A172 (cell line): ENCODE measurements at places on chromosomes 16 and 17.

GRCh38 chr17:54426296-54426886, 474.3 kb upstream of the TOM1L1 start:
- DNase-seq, result no peak

GRCh38 chr17:52120465-52120864, 38.0 kb downstream of the CA10 start:
- no peak for DNase-seq

GRCh38 chr17:50093807-50094206, 1.3 kb upstream of the PDK2 start:
- DNase-seq, result no peak

GRCh38 chr16:85465328-85466303, 147.5 kb upstream of the GSE1 start:
- DNase-seq, result peak; percentile 49

DNA sequence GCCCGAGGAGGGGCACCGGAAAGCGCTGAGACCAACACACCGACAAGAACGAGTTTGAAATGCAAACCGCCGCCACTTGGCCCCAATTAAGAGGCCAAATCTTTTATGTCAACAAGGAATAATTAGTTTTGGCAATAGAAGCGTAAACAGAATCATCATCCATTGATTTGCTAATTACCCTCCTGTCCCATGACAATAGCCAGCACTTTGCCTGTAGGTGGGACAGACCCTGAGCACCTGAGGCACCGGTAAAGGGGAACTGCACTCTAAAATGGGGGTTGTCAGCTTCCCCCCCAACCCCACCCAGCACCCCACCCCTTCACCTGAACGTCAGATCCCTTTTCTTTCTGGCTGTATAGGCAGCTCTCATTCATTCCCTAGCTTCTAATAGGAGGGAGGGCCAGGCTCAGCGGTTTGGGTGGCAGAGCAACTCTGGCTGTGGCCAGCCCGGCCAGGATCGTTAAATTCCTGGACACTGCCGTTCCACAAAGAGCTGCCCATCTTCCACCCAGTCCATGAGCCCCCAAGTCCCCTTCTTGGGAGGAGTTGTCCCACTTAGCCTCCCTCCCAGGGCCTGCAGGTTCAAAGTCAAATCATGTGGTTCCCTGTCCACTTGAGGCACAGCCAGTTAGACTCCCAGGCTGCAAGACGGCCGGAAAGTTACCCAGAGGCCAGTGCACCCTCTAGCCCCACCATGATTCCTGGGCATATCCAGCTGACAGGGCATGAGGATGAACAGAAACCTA, 45.8 kb downstream of the WNT3 start:
- DNase-seq, result no peak

GRCh38 chr16:89043636-89044417, 49.8 kb upstream of the ACSF3 start:
- no peak for DNase-seq

DNA sequence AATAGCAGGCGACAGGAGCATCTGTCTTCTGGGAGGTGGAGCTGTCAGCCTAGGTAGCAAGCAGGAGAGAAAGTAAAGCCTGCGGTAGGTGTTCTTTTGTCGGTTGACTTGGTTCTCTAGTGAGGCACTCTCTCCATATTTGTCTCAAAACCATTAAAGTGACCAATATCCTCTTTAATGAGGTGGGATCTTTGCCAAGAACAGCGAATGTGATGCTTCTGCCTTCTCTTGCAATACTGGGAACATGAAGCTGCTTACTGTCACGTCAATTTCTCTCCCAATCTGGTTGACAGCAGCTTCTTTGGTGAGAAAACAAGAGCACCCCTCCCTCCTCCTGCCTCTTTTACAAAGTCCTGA, 176.7 kb downstream of the ABCC12 start:
- no peak for DNase-seq

DNA sequence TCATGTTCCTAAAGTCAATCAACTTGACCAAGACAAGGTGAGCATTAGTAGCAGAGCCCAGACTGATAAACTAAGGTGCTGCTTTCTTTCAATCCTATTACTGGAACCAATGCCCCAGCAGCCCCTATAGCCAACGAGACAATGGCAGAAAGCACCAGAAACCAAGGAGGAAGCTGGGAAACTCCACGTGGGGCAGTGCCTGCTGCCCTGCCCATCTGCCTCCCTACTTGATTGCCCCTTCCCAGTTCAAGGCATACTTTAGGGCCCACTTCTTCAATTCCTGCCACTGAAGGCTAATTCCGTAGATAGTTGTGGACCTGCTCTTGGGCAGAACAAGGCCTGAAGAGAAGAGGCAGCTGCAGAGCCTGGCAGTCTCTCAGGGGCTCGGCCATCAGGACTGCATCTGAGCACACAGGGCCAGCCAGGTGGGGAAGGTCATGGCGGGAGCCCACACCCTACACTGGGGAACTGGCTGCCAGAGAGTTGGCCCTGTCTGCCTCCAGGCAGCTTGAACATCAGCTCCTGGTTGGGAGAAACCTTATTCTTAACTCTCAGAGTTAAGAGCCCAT, 30.9 kb downstream of the WSB1 start:
- DNase-seq, result no peak

GRCh38 chr17:7208027-7208571, 11.5 kb downstream of the DLG4 start:
- no peak for DNase-seq

DNA sequence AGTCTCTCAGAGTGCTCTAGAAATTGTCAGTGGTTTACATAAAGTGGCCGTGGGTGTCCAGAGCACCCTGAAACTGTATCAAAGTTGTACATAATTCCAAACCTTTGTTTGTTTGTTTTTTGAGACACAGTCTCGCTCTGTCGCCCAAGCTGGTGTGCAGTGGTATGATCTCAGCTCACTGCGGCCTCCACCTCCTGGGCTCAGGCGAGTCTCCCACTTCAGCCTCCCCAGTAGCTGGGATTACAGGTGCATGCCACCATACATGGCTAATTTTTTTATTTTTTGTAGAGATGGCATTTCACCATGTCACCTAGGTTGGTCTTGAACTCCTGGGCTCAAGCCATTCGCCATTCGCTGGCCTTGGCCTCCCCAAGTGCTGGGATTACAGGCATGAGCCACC, 24.3 kb upstream of the ADGRG1 start:
- no peak for DNase-seq

GRCh38 chr17:27995554-27995953, 46.9 kb upstream of the NLK start:
- no peak for DNase-seq

DNA sequence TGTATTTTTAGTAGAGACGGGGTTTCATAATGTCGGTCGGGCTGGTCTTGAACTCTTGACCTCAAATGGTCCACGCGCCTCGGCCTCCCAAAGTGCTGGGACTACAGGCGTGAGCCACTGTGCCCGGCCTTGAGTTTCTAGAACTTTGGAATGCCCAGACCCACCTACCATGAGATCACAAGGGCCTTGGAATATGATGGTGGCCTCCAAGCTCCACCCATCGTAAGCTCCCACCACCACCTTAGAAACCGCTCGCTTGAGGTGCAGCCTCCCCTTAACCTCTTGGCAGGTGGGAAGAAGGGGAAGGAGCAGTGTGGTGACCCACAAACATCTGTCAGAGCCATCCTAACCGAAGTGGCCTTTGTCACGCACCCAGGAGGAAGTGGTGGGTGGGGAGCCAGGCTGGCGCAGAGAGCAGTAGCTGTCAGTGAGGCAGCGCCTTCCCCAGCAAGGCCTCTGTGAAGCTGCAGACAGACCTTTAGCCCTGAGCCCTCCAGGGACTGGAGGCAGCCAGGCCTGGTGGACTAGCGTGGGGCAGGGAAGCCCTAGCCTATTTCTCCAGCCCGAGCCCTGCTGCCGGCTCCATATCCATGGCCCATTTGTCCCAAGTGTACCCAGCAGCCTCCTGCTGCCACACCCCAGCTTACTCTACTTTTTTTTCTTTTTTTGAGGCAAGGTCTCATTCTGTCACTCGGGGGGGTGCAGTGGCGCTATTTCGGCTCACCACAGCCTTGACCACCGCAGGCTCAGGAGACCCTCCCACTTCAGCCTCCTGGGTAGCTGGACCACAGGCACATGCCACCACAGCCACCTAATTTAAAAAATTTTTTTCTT, 13.1 kb upstream of the SEPHS2 start:
- no peak for DNase-seq

- DNase-seq, result peak; percentile 21
Measured at GRCh38 chr16:58471209-58471975, 28.6 kb upstream of the NDRG4 start.

DNA sequence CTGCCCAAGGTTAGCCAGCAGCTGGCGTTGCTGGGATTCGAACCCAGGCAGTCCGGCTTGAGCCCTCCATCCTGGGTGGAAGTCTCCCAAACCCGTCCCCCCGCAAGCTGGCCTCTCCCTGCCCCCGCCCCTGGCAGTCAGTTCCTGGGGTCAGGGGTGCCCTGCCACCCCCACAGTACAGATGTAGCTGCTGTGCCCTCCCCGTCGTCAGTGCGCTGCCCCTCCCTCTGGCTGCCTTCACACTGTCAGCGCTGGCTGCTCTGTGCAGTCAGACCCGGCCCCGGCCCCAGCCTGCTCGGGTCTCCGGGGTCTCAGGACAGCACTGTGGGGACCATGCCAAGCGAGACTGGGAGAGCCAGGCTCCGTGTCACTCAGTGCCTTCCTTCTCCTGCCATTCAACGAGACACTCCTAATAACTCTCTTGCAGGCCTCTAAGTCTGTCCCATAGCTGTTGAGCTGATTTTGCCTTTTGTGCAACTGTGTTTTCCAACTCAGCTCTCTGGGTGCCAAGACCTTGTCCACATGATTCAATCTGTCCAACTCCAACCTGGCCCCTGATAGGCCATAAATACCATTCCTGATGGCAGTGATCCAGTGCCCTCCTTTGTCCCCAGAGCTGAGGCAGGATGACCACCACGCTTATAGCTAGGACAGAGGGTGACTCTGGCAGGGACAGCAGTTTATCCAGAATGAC, 55.5 kb upstream of the IL34 start:
- DNase-seq, result no peak

DNA sequence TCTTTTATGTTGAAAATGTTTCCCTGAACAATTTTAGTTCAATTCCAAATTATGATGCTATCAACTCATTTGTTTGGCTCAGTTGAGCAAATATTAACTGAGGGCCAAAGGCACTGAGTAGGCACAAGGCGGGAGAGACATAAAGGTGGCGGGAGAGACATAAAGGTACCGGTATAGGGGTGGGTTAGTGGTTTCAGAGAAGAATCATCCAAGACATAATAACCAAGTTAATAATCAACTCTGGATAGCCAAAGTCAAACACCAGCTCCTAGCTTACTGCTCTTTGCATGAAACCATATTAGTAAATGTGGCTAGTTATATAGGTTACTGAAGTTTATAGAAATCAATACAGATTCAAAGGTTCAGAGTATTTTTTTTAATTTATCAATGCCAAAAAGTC, 91.7 kb downstream of the RPGRIP1L start:
- DNase-seq, result no peak

DNA sequence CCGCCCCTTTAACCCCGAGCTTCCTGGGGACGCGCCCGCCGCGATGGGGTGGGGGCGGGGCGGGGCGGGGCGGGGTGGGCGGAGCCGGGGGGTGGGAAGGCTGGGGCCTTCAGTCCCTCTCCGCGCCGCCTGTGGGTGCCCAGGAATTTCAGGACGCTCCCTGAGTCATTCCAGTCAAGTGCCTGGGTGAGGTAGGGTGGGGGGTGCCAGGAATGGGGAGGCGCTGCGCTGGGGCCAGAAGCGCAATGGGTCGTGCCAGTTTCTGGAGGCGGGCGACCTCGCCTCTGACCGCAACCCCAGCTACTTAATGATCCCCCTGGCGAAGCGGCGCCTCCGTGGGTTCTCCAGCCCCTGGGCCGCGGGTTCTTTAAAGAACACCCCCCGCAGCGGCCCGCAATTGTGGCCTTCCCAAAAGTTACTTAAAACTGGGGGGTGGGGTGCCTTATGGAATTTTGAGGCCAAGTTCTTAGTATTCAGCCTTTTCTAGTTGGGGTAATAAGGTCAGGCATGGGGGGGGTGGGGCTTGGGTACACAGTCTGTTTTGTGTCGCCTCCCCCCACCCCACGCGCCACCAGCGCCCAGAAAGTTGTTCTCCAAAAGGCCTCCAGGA, 826 bp upstream of the GSE1 start:
- peak; percentile 96 for DNase-seq

DNA sequence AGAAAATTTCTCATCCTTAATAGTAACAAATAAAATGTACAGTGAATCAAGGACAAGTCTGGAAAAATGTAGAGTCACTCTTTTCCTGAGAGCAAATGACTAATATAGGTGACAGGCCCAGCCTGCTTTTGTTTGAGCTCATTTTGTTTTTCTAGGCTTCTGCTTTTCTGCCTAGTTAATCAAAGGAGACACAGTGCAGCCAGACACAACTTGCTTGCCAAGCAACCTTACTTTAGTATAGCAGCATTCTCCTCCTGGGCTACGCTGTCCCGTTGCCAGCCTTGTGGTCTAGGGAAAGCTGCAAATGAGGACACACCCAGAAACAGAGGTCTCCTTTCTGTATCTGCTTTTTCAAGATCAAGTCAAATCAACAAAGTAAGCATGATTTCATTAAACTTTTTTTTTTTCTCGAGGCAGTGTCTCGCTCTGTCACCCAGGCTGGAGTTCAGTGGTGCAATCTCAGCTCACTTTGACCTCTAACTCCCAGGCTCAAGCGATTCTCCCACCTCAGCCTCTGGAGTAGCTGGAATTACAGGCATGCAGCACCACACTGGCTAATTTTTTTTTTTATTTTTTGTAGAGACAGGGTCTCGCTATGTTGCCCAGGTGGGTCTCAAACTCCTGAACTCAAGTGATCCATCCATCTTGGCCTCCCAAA, 17.2 kb downstream of the GINS3 start:
- DNase-seq, result peak; percentile 92

GRCh38 chr16:50862818-50863643, 121.1 kb downstream of the CYLD start:
- DNase-seq, result no peak

DNA sequence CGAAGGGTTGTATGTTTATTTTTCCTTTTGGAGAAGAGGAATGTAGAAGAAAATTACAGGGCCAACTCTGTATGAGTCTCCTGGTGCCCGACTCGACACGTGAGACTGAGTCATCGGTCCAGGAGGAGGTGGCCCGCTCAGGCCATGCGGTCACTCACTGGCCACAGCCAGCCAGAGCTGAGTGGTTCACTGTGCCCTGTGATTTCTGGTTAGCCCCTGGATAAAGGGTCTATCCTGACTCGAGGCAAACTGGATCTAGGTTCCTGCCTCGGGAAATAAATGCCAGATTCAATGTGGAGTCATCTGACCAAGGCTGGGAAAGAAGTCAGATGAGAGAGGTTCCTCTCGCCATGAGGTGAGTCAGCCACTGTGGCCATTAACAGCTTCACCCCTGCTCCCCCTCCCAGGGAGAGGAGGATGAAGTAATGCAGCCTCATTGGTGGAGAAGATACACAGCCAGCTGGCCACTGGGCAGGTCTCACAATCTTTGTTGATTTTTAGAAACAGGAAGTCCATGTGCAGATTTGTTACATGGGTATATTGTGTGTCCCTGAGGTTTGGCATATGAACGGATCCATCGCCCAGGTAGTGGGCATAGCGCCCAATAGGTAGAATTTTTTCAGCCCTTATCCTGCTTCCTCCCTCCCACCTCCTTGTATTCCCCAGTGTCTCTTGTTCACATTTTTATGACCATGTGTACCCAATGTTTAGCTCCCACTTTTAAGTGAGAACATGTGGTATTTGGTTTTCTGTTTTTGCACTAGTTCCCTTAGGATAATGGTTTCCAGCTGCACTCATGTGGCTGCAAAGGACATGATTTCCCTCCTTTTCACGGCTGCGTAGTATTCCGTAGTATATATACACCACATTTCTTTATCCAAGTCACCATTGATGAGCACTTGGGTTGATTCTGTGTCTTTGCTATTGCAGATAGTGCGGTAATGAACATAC, 21.7 kb upstream of the USP36 start:
- peak; percentile 100 for DNase-seq

GRCh38 chr16:66840883-66841282, 3.3 kb upstream of the CA7 start:
- no peak for DNase-seq

- no peak for DNase-seq
Measured at GRCh38 chr16:88923450-88923849, 53.6 kb downstream of the CBFA2T3 start.
